ENCODE measurements at places on chromosomes 1 and 21.

DNA sequence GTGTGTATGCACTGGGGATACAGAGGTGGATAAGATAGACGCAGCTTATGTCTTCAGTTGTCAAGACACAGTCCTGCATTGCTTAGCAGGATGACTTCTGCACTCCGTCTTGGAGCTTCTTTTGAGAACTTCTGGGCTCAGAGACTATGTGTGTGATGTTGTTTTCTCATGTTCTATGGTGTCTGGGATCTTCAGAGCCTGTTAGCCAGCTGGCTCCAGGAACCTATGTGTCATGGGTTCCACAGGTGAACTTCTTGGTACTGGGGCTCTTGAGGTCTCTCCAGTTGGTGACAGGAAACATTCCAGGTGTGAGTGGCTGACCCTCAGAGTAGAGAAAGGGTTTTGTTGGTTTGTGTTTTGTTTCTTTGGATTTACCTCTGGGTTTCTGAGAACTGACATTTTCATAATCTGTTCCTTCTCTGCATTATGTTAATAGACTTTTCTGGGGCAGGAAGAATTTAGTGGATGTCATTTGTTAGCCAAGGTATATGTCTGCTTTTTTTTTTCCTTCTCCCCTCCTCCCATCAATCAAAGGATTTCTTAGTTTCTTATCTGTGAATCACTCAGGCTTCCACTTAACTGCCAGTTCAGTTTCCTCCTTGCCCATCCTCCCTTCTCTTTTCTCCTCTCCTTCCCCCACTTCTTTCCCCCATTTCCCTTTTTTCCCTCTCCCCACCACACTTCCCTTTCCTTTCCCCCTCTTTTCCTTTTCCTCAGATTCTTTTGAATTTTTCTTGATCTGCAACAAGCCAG is 18.1 kb downstream of the FGGY start:
- no peak for DNase-seq

DNA sequence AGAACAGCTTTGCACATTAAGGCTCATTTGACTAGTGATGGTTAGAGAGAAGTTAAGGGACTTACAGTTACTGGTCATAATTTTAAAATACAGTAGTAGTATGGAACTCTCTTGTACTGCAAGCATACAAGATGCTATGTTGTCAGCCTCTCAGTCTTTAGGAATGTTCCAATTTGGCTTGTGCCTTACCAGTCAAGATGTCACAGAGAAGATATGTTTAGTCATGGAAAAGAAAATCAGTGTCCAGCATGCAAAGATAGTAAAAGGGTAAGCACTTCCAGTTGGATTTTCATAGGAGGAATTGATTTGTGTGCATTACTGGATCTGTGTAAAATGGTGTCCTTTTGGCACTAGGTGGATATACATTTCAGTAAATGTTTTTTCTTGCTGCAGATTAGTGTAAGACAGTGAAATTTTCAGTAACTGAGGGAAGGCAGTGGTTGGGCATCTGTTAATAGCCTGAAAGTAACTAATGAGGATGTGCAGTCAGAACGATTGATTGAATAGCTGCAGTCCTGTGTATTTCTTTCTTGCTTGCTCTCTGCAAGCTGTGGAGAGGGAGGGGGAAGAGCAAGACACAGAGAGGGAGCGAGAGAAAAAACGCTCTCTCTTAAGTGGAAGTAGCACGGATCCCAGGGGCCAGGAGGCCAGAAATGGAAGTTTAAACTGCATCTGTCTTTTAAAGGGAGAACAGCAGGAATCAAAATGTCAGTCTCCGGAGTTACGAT is 108.2 kb downstream of the CLEC20A start:
- DNase-seq = no peak

GRCh38 chr1:229031061-229031460 is 239.8 kb upstream of the RAB4A start:
- DNase-seq = no peak

- DNase-seq = no peak
These were observed 10.4 kb upstream of the TMEM240 start for GRCh38 chr1:1550591-1551432.

GRCh38 chr1:16254263-16254928 is 17.4 kb upstream of the CPLANE2 start:
- DNase-seq = no peak

DNA sequence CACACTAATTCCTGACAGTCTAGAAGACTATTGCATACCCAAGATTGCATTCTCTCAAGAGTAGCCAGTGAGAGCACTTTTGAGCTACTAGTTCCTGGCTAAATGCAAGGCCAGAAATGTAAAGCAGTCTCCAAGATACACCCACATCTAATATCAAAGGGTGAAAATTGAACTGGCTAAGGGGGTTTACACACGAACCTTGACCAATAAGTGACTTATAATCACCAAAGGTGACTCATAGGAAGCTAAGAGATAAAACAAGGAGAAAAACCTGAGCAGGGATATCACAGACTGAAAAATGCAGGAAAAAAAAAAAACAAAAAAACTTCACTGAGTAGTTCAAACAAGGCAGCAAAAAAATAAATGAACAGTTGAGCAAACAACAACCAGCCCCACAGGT is 172.2 kb upstream of the RRP15 start:
- no peak for DNase-seq

DNA sequence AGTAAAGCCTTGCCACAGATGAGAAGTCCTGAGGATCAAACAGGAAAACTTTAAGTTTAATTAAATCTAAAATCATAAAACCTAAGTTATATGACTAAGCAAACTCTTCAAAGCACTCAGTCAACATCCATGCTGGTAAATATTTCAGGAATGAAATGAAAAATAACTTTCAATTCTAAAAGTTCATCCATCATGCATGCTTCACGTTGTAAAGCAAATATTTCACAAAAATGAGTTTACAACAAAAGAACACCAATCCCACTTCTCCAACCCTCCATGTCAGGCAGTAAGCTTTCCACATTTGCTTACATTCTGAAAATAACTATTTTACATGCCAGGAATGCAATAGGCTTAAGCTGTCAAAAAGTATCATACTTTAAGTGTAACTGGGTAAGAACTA is 16.8 kb downstream of the APP start:
- DNase-seq = no peak

- no peak for DNase-seq
These were observed 12.0 kb upstream of the ALX3 start for GRCh38 chr1:110082477-110082876.

DNA sequence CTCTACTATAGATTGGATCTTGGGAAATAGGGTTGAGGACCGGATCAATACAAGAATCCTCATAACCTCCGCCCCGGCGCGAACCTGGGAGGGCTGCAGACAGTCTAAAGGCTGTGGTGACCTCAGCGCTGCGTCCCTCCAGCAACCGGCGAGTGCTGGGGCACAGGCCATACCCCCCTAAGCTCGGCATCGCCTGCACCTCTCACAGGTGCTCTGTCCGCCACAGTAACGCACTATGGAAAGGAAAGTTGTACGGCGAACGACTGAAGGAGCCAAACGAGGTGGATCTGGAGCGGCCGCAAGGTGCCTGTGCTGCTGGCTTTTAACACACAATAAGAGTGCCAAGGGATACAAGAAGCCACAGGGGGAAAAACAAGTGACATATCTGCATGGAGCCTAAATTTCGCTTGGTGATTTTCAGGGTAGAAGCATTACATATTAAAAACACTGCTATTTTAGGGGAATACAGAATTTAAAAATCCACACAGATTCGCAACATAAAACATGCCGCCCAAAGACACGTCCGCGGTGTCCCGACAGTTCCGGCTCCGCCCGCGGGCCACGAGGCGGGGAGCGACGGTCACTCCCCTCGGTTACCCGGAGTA is 1.4 kb upstream of the RBM15 start:
- DNase-seq = no peak

DNA sequence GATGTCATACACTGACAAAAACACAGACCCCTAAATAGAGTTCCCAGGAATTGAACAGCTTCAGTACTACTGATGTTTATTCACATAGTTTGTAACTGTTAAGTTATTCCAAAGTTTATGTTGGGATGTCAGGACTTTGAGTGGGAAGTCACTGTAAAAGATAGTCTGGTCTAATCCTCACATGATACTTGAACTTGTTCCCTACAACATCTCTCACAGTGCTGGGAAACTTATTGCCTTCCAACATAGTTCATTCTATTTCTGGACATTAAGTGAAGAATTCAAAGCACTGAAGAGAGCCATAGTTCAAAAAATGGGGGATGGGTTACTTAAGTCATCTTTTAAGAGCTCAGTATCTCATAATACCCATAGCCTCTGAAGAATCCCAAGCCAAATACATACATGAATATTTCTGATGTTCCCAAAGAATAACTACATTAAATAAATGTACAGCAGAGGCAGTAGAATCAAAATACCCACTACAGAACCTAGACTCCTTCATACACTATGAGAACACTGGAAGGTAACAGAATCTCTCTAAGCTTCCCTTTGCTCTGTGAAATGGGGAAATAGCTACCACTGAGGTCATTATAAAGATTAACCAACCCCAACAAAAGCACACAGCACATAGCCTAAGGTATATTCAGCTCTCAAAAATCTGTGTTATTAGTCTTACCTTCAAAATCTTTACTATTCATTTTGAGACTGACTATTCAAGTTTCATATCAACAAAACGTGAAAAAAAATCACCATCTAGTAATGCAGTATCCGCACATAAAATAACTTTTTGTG is 81.4 kb downstream of the ESRRG start:
- no peak for DNase-seq

DNA sequence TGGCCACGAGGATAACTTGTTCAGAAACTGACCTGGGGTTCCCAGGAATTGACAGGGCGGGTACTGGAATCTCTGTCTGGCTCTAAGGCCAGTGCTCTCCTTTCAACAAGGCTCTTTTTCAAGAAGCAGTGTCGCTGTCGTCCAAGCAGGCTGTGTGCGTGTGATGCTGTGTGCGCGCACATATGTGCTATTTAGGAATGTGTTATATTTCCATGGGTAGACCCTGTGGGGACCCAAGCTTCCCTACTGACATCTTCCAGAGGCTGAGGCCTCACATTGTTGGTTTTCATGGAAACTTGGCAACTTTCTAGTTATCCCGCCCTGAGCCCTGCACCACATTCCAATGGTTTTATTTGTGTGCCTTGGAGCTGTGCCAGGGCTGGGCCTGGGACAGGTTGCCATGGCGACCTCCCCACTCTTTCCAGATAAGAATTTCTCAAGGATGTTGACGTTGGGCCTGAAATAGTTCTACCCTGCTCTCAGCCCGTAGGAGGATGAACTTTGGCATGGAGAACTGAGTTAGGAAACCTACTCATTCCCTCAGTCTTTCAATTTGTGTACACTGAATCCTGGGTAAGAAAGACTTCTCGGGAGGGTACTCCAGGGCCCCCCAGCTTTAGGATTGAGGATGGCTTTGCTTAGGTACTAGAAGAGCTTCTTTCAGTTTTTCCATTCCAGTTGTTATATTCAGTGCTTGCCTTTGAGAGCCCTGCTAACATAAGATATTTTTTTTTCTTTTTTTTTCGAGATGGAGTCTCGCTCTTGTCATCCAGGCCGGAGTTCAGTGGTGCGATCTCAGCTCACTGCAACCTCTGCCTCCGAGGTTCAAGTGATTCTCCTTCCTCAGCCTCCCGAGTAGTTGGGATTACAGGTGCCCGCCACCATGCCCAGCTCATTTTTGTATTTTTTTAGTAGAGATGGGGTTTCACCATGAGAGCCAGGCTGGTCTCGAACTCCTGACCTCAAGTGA is 38.8 kb upstream of the SRSF10 start:
- DNase-seq = no peak

DNA sequence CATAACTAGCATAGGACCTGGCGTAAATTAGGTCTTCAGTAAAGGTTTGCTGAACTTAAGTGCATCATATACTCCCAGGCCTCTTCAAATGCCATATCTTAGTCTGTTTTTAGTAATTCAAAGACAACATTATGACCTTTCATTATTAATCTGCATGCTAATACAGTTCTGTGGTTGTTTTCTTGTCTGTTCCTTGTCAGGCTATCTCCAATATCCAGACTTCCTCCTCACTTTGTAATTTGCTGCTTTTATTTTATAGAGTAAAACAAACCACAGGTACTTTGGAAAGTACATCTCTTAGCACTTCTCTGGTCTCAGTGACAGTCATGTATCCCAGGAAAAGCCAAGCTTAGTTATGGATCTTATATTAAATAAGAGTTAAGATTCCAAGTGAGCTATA is 65.1 kb upstream of the BMP8A start:
- DNase-seq = no peak

GRCh38 chr1:24705260-24706073 is 39.8 kb upstream of the CLIC4 start:
- DNase-seq = no peak

DNA sequence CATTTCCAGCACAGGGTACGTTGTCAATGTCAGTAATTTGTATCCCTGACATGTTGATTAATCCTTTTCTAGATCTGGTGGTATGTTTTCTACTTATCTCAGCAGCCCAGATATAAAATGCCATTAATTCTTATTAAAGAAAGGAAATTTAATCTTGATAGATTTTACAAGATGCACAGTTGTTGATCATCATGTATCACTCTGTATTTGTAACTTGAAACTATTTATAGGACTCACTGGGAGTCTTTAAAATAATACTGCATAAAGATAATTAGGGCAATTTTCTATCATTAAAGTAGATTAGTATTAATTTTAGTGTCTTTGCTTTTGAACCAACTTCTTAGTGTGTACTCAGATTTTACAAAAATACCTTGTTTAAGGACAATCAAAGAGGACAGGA is 84.9 kb downstream of the GREM2 start:
- no peak for DNase-seq
